ENCODE measurements at places on chromosomes 1 and 21. TPM values are rescaled to one million over a fixed set of nuclear protein-coding genes. Genes with fewer than 3 reads are reported as not detected.

The SH2D1B gene
- 0.49 TPM for polyA plus RNA-seq

The BATF3 gene
- 1.4 TPM for polyA plus RNA-seq

The RGL1 gene
- polyA plus RNA-seq: 47.4 TPM

The PKLR gene
- 6.3 TPM for polyA plus RNA-seq

The JTB gene
- 122 TPM for polyA plus RNA-seq

The HSD11B1 gene
- polyA plus RNA-seq: 0.32 TPM

The CSRP1 gene
- 137 TPM for polyA plus RNA-seq

The ERICH3 gene
- polyA plus RNA-seq: 0.50 TPM

The B3GALT2 gene
- 18.7 TPM for polyA plus RNA-seq

- no peak for DNase-seq
These were observed 16.8 kb downstream of the ATP2B4 start for GRCh38 chr1:203643213-203644045.

DNA sequence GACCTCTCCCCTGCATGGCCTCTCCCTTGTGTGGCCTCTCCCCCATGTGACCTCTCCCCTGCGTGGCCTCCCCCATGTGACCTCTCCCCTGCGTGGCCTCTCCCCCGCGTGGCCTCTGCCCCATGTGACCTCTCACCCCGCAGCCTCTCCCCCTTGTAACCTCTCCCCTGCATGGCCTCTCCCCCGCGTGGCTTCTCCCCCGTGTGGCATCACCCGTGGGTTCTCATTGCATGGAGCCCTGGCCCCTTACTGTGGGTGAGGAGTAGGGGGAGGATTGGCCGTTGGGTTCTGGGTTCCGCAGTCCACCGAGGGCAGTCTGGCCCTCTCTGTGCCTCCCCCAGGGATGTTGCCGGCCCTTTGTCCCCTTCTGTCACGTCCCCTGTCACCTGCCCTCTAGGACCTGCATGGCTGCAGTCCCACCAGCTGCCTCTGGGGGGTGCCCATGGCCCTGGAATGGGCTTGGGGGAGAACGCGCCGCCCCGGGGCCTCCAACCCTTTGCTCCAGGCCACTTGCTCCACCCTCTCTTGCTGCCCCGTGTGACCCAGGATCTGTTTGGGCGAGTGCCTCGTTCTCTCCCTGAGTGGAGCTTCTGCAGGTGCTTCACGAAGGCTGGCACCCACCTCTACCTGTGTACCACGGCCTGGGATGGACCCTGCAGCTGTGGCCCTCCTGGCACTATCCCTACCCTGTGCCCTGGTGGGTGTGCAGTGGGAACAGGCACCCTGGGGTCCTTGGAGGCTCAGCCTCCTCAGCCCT, 21.3 kb downstream of the RRP1 start:
- DNase-seq: peak; percentile 36

GRCh38 chr1:33468967-33469366, 3.5 kb upstream of the ZSCAN20 start:
- DNase-seq: no peak

DNA sequence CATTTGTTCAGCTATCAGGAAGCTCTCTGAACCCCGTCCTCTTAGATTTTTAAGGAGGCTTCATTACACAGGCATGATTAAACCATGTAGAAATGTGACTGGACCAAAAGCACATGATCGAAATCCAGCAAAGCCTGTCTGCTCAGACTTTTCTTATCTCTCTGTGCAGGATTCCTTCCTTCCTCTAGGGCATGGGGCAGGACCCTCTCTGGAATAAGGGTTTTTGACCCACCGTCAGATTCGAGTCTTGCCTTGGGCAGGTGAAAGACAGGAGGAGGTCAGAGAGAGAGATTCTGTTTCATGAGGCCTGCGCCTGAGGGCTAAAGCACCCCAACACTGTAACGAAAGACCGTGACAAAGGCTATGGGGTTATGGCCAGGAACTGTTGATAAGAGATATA, 136.8 kb downstream of the RHOU start:
- no peak for DNase-seq

- no peak for DNase-seq
These were observed 23.5 kb downstream of the COP1 start for GRCh38 chr1:176183618-176184017.

DNA sequence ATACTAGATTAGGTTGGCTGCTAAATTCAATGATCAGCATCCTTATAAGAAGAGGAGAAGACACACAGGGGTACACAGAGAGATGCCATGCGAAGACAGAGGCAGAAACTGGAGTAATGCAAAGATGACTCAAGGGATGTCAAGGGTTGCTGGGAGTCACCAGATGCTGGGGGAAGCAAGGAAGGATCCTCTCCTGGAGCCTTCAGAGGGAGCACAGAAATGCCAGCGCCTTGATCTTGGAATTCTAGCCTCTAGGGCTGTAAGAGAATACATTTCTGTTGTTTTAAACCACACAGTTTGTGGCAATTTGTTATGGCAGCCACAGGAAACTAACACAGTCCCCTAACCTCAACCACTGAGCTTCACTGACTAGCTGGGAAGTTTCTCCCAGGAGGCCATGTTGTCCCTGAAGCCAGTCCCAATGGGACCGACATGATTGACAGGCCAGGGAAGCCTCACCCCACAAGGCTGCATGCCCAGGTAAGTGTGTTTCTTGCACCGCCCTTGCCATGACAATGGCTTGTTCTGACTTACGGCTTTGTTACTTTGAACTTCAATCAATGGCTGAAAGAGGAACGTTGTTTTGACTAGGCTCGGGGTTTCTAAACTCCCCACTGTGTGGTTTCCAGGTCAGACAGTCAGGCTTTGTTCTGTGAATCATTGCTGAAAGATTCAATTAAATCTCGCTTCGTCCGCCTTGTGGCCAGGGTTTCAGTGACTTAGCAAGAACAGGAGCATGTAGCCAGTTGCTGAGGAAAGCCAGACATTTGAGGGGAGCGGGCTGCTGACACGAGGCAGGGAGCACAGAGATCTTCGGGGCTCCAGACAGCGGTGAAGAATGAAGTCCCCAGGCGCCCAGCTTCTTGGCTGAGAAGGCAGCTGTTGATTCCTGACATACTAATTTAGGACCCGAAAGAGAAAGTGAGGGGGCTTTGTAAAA, 62.3 kb downstream of the RUNX1 start:
- no peak for DNase-seq

DNA sequence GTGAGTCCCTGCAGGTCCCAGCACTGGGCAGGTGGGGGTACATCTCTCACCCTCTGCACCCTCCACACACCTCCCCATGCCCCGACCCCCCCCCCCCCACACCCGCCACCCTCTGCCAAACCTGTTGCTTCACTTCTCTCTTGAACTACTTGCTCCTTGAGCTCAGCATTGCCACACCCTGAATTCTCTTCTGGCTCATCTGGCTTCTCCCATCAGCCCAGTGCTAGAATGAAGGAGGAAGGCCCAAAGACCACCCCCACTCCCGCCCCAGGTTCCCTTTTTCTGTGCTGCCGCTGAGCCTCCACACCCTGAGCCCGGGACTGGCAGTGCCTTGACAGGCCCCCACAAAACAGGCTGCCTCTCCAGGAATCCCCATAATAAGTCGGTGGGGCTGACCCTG, 6.4 kb upstream of the TNNI1 start:
- DNase-seq: no peak

- no peak for DNase-seq
These were observed 17.5 kb downstream of the CFAP45 start for GRCh38 chr1:159882527-159882862.

- DNase-seq: no peak
These were observed 38.9 kb upstream of the HMCN1 start for GRCh38 chr1:185695299-185695698.

DNA sequence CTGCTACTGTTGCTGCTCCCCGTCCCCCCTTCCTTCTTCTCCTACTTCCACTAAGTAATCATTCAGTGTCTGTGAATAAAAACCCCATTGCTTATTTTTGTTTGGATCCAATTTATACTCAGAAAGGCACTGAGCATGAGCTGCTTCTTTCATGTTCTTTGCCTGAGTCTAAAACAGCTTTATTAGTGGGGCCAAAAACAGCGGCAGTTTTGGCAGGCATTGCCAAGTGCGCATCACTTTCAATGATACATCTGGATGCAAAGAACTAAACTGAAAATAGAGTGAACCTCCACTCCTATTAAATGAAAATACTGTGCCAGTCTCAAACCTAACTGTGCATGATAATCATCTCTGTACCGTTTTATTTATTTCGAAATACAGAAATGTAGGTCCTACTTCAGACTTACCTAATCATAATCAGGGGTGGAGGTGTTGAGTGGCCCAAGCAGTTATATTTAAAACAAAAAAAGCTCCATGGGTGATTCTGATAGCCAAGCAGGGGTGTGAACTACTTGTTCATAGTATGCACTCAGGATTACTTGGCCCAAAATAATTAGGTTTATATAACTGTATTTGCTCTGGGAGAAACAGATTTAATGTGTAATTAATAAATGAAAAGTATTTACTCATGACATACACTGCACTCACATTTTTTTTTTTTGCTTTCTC, 48.4 kb downstream of the NEK7 start:
- no peak for DNase-seq

- no peak for DNase-seq
These were observed 11.3 kb downstream of the MFAP2 start for GRCh38 chr1:16969057-16969611.

DNA sequence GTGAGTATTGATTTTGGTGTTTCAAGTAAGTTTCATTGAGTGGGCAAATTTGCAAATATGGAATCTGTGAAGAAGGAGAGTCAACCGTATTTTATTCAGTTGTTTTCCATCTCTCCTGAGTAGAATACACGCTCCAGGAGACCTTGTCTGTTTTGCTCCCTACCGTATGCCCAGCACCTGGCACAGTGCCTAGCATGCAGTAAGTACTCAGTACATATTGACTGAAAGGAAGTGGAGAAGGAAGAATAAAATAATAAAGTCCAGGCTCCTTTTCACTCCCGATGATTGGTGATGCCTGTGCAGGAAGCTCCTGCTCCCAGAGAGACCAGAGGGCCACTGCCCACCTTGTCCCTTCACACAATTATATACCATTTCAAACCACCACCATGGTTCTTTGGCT, 59.4 kb upstream of the NEK2 start:
- no peak for DNase-seq

- DNase-seq: no peak
These were observed 82.8 kb upstream of the ATP1A1 start for GRCh38 chr1:116290085-116290705.

GRCh38 chr1:147648933-147649332, 21.4 kb downstream of the ACP6 start:
- DNase-seq: no peak

- DNase-seq: no peak
These were observed 11.7 kb upstream of the MYOCOS start for GRCh38 chr1:171610385-171610784.
